NCI-H526 treated with DMSO at 0.1 percent for 48 hours (cell line): ENCODE measurements at places on chromosomes 4 and X.

- DNase-seq: no peak
Measured at GRCh38 chrX:47156611-47157520, 11.8 kb downstream of the RBM10 start.

GRCh38 chr4:183407128-183407585 lies 37.3 kb upstream of the CDKN2AIP start:
- DNase-seq: peak; percentile 48

GRCh38 chrX:81390237-81390636 lies 188.3 kb downstream of the SH3BGRL start:
- DNase-seq: no peak

DNA sequence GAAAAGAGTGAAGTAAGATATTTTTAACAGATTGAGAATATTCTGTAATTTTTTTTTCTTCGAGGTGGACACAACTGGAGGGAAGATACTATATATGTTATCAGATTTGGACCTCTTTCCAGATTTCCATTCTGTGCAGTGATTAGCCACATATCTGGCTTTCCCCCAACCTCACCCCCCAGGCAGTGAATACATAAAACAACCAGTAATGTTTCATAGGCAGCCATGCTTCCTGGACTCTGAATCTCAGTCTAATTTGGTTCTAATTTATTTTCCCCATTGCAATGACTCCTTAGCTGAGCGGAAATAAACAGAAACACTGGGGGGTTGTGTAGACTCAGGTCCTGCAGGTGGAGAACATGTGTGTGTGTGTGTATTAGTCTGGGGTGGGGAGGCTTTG lies 226.5 kb downstream of the FBXW7 start:
- DNase-seq: no peak

- DNase-seq: no peak
Measured at GRCh38 chr4:171622729-171623128, 190.5 kb upstream of the GALNTL6 start.

GRCh38 chrX:16920075-16920474 lies 26.4 kb upstream of the REPS2 start:
- DNase-seq: no peak
